ENCODE measurements at places on chromosomes 1 and 21.

GRCh38 chr1:1169429-1170214 is 4.1 kb upstream of the TTLL10 start:
- DNase-seq = no peak

DNA sequence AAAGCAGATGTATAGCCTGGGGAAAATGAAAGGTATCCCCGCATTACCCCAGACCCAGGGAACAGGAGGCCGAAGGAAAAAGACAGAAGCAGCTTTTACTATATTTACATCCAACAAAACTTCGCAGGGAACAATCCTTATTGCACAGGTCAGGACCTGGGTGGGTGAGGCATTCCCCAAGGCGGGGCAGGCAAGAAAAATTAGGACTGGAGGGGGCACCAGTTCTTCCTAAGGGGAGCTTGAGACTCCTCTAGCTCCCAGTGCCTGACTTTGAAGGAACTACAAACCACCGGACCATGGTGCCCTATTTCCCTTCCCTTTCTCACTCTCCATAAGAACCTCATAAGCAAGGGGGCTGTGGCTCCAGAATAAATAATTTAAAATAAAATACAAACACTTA is 6.7 kb upstream of the GATAD2B start:
- no peak for DNase-seq

- DNase-seq = no peak
Observed at GRCh38 chr1:209544098-209544497, 39.4 kb upstream of the CAMK1G start.

GRCh38 chr21:25496825-25497482 is 110.3 kb downstream of the MRPL39 start:
- no peak for DNase-seq

DNA sequence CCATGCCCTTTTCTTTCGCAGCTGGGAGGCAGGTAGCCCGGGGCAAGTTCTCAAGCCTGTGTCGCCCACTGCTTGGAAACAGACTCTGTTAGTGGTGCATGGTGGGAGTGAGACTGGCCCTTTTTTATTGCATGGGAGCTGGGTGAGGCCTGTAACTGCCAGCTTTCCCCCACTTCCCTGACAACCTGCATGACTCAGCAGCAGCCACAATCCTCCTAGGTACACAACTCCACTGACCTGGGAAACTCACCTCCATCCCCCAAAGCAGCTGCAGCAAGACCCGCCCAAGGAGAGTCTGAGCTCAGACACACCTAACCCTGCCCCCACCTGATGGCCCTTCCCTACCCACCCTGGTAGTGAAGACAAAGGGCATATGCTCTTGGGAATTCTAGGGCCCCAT is 25.8 kb downstream of the PIGP start:
- no peak for DNase-seq

DNA sequence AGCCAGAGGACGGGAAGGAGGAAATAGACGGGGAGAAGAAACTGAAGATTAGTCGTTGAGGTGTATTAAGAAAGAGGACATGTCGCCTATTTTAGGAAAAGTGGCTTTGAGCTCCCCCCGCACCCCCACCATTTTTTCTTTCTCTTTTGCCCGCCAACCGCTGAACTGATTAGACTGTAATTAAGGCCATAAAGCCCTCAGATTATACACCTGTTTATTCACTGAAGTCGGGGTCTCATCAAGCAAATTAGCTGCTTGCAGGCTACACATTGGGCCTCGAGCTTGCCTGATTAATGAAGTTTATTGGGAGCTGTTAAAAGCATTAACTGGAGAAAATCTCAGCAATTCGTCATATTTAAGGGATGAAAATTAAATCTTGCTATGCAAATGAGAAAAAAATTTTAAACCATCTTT is 119.4 kb upstream of the RRP15 start:
- DNase-seq = no peak

- DNase-seq = no peak
Observed at GRCh38 chr1:10625076-10625475, 150.3 kb downstream of the PEX14 start.

GRCh38 chr1:213466541-213466940 is 415.5 kb downstream of the RPS6KC1 start:
- no peak for DNase-seq

- DNase-seq = no peak
Observed at GRCh38 chr21:36035381-36035791, 24.9 kb downstream of the SETD4 start.

DNA sequence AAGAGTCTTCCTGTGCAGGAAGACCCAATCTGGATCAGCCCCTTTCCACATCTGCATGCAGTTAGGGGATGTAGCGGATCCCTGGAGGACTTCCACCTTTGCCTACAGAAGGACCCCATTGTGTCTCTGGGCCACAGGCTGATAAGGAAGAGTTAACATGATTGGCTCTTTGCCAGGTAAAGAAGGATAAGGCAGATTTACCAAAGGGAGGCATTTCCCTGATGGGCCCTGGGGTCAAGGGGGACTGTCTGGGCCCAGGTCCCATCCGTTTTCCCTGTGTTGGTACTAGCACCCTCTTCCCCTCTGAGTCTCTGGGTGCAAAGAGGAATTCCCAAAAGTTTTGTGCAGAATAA is 29.1 kb downstream of the SLC26A9 start:
- DNase-seq = no peak

GRCh38 chr21:42514883-42515228 is 1.2 kb downstream of the SLC37A1 start:
- no peak for DNase-seq

GRCh38 chr1:212667223-212668139 is 32.2 kb downstream of the BATF3 start:
- DNase-seq = no peak

GRCh38 chr1:209403921-209404320 is 179.6 kb upstream of the CAMK1G start:
- no peak for DNase-seq

DNA sequence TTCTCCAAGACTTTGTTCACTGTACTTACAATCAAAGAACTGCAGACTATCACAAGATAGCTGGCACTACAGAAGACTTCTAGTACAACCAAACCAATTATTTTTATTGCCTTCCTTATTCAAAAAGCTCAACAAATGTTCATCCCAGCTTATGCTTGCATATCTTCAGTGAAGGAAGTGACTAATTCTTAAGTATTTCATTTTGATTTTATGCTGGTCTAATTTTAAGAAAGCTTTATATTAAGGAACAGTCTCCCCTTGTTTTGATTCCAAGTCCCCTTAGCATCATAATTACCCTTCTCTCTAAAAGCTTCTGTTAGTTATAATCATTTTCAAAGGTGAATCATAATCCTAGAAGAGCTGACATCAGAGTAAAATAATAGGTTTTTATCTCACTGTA is 132.9 kb downstream of the LRRIQ3 start:
- no peak for DNase-seq

- no peak for DNase-seq
Observed at GRCh38 chr21:41188486-41189149, 20.7 kb downstream of the BACE2 start.

GRCh38 chr1:160863774-160864131 is 1.1 kb upstream of the CD244 start:
- no peak for DNase-seq

DNA sequence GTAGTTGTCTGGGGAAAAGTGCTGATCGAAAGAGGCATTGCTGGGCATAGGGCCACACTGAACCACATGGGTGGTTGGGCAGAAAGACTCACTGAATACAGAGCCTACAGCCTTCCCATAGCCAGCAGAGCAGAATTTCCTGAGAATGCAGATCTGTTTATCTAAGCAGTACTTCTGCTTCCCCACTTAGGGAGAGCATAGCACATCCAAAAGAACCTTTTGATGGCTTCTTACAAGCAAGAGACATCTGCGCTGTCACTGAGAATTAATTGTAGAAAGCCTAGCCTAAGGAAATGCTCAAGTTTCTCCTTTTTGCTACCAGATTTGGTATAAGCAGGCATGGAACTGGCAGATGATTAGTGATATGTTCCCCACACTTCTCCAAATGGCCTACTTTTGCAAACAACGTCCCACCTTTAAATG is 13.0 kb upstream of the KLHDC8A start:
- no peak for DNase-seq

- no peak for DNase-seq
Observed at GRCh38 chr1:6788946-6789345, 3.7 kb downstream of the CAMTA1 start.

- DNase-seq = no peak
Observed at GRCh38 chr21:23639721-23640120, 1967.6 kb downstream of the MRPL39 start.

- no peak for DNase-seq
Observed at GRCh38 chr1:11447903-11448302, 31.1 kb upstream of the DISP3 start.

GRCh38 chr1:219650880-219651279 is 38.0 kb upstream of the ZC3H11B start:
- no peak for DNase-seq

DNA sequence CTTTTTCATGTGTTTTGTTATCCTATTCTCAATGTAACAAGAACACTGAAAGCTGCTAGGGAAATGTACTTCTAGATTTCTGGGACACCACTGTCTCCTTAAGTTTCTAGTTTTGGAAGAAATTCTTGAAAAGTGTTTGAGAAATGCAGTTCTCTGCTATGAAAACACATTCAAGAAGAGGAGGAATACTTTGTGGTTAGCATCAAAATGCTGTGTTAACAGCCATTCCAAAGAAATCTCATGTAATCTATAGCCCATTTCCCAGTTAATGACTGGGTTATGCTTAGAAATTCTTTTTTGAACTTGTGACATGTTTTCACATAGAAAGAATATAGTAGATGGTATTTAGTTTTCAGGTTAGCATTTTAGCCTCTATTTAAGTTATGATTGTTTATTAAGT is 6.0 kb downstream of the RAVER2 start:
- DNase-seq = no peak

- no peak for DNase-seq
Observed at GRCh38 chr1:179490611-179491010, 85.1 kb downstream of the NPHS2 start.

DNA sequence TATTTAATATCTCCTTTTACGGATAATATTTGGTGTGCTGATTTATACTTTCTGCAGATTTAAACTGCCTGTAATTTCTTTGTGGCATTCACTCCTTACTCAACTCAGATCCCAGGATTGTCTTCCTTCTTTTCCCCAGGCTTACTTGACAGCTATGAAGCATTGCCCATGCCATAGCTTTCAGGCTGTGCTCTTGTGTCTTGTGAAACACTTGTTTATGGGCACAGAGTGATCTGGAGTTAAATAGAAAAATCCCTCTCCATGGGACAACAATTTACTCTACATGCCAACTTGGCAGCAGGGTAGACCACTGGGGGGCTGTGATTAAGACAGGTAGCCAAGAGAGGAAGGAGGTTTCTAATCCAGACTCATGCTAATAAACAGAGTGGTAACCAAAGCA is 57.4 kb downstream of the PPP1R12B start:
- DNase-seq = no peak

DNA sequence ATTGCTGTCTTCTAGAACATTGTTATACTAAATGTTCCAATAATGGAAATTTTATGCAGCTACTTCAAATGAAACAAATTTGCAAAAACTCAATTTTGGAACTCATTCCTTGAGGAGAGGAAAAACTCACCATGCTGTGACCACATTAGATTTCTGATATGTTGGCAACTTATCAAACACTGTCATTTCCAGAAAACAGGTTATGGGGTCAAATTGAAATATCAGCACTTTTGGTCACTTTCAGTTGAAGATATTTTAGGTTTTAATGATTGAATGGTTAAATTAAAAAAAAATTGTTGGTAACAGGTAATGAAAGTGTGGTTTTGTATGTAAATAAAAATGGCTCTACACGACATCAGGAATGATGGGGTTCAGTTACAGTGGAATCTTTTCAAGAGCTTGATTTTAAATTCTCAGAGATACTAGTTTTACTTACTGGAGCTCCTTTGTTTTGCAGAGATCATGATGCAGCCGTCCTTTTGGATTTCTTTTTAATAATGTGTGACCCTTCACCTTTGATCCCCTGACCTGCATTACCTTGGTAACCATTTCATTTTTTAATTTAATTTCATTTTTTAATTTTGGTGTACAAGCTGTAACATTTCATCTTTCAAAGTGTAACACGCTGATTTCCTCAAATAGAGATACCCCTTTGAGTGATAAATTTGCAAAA is 86.2 kb downstream of the CAMTA1 start:
- DNase-seq = no peak

- no peak for DNase-seq
Observed at GRCh38 chr1:85078903-85079302, 30.6 kb upstream of the MCOLN3 start.

All from stimulated activated naive CD8-positive, alpha-beta T cell treated with anti-CD3 and anti-CD28 coated beads, Interleukin-15, amount 100 ng/mL, for 72 hours (primary cell).